HTR-8/SVneo (cell line): ENCODE measurements at places on chromosomes 4 and X.

DNA sequence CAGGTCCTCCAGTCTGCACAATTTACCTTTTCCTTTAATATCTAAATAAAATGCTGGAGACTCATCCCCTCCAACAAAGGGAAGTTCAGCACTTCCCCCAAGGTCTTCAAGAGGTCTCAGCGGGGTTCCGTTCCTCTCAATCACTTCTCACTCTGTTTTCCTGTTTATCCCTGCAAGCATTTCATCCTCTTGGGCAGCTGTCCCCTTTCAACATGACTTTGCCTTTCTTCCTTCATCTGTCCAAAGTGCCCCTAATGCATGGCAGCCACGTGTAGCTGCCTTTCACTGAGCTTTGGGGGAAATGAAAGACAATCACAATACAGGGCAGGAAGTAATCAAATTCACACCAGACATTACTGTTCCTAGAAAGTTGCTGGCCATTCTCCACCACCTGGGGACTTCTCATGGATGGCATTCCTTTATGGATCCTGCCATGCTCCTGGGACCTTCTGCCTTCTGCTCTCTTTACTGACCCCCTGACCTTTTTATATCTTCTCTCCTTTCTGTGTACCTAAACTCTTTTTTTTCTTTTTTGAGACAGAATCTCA is 79.7 kb upstream of the USP9X start:
- DNase-seq, result no peak

DNA sequence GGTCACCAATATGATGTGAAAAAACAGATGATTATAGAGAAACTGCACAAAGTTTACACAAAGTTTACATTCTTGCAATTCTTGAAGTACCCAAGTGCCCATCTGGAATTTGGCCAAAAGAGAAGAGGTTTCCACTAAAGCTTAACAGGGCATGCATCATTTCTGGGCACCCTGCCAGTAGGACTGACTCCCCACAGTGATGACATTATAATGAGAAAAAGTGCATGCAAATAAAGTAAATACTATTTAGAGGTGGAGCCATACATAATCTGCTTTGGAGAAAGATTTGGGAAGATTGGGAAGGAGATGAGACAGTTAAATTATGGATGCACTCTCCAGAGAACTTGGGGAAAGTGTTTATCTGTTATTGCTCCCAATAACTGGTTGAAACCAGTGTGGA is 93.7 kb upstream of the TRPC3 start:
- DNase-seq, result peak; percentile 51

- no peak for DNase-seq
These were observed 182.3 kb downstream of the BANK1 start for GRCh38 chr4:101972791-101973190.

DNA sequence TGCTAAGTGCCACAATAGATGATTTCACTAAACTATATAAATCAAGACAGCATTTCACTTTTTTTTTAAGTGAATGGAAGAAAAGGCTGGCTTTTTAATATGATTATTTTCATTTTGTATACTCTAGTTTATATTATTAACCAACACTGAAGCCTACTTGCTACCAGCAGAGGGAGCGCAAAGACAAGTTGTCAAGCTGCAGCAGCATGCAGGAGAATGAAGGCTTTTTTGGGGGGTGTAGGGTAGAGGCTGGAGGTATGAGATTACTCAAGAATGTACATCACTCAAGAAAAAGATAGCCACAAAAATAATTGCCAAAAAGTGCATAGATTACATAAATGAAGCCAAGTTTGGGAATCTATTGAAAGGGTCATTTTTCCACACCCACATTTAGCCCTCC is 519.5 kb downstream of the FGF13 start:
- DNase-seq, result no peak

- no peak for DNase-seq
These were observed 822.6 kb downstream of the GLUD2 start for GRCh38 chrX:121869876-121870477.

DNA sequence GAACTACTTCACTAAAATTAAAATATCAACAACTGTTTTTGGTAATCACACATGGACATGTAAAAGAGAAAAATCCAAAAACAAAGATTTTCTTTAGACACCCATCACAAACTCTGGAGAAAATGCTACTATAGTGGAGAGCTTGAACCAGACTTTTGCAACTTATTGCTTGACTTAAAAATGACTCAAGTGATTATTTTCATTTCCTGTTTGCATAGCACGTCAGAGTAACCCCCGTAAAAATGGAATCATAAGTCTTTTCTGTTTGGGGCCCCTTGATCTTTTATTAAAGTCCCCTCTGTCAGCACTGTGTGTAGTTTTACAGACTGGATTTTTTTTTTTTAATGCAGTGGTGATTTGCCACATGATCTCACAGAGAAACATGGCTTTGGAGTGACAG is 79.5 kb downstream of the PRKG2 start:
- DNase-seq, result no peak

DNA sequence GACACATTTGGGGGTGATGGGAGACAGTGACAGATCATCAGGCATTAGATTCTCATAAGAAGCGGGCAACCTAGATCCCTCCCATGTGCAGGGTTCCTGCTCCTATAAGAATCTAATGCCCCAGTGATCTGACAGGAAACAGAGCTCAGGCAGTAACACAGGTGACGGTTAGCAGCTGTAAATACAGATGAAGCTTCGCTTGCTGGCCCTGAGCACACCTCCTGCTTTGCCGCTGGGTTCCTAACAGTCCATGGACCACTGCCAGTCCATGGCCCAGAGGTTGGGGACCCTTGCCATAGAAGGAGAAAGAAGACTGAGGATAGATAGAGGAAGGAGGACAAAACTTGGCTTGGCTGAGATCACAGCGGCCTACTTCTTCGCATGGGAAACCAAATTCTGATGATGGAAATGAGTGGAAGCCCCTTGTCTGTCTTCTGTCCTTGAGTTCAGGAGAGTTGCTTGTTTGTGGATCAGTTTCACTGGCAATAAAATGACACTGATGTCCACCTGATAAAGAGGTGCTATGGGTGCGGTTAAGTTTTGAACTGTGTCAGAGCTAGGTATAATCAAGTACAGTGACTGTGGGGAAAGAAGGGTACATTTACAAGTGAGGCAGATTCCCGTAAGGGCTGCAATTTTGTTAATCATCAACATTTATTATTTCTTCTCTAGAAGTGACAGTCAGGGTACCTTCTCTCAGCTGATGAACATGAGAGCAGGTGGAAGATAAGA is 1.7 kb upstream of the TIFA start:
- DNase-seq, result no peak

- DNase-seq, result no peak
These were observed 1176.7 kb downstream of the NLGN4X start for GRCh38 chrX:5051831-5052491.

DNA sequence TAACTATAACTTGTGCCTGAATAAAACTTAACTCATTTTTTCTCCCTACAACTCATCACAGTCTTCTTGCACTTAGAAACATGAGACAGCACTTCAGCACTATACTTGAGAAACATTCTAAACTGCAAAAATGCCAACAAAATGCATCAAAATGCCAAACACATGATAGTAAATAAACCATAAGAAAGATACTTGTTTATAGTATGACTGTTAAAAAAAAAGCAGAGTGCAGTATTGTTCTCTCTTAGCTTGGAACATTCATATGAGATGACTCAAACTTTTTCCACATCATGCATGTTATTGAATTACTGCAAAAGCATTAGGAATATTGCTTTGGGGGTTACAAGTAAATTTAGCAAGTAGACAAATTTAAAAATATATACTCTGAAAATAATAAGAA is 135.7 kb upstream of the ANXA10 start:
- no peak for DNase-seq

- DNase-seq, result no peak
These were observed 233.3 kb downstream of the NDST4 start for GRCh38 chr4:114879916-114880669.

- DNase-seq, result no peak
These were observed 855.2 kb upstream of the ADGRL3 start for GRCh38 chr4:60344908-60345307.
